Stimulated activated CD4-positive, alpha-beta T cell treated with anti-CD3 and anti-CD28 coated beads, Interleukin-12 subunit alpha, Interleukin-12 subunit beta, amount 100 ng/mL, for 24 hours (primary cell): ENCODE measurements at places on chromosomes 12 and 14.

DNA sequence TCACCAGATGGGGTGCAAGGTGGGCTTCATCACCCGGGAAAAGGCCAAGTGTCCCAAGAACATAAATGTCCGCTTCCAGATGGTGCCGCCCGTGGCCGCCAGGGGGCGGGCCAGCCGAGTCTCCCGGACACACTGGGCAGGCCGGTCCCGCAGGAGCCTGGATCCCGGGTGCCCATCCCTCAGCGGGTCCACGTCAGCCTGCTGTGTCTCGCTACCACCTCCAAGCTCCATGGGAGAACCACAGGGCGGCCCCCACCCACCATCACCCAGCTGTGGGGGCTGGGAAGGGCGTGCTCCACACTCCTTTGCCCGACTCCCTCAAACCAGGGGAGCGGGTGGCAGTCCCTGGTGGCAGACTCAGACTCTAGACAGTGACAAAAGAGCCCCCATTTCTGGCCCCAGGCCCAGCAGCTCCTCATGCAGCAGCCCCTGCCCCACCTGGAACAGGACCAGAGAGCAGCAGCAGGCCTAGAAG, 22.0 kb upstream of the NUDT14 start:
- peak; percentile 61 for DNase-seq

DNA sequence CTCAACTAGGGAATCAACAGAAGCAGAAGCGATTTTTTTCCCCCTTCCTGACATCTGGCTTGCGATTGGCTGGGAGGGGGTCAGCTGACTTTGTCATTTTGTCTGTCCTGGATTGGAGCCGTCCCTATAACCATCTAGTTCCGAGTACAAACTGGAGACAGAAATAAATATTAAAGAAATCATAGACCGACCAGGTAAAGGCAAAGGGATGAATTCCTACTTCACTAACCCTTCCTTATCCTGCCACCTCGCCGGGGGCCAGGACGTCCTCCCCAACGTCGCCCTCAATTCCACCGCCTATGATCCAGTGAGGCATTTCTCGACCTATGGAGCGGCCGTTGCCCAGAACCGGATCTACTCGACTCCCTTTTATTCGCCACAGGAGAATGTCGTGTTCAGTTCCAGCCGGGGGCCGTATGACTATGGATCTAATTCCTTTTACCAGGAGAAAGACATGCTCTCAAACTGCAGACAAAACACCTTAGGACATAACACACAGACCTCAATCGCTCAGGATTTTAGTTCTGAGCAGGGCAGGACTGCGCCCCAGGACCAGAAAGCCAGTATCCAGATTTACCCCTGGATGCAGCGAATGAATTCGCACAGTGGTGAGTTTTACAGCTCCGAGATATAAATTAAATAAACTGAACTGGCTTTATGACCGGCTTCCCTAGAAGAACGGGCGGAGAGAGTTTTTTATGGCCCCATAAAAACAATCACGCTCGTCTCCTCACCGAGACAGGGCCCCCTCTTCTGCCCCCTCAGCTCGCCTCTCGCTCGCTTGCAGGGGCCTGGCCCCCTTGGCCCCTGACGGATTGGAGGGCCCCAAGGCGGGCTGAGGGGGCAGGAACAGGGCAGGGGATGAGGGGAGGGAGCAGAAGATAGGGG, at the start of gene HOXC6:
Gene HOXC6 (plus strand): TSS at position 127 of the 888 bp plus-strand sequence. CDS start 82 bp downstream, at position 209.
- no peak for DNase-seq

GRCh38 chr14:76863724-76864407, 37.7 kb downstream of the LRRC74A start:
- DNase-seq, result no peak

DNA sequence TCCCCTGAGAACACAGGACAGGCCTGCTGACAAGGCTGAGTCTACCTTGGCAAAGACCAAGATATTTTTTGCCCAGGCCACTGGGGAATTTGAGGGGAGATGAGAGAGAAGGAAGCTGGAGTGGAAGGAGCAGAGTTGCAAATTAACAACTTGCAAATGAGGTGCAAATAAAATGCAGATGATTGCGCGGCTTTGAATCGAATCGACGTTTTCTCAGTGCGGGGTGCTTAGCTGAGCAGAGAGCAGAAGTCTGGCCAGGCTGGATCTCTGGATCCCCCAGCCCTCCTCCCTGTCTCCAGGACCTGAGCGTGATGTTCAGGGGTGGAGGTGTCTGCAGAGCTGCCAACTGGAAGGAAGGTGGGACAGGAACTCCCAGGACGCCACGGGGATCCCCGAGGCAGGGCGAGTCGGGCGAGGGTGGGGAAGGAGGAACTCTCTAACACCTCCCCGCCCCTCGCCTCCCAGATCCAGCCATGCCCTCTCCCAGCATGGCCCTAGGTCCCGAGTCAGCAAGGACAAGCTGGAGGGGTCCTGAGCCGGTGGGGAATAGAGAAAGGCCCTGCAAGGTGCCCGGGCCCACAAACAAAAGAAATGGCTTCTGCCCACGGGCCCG, 527 bp upstream of the CARMIL3 start:
- no peak for DNase-seq

GRCh38 chr12:49798934-49799333, 29.3 kb downstream of the NCKAP5L start:
- DNase-seq, result no peak

DNA sequence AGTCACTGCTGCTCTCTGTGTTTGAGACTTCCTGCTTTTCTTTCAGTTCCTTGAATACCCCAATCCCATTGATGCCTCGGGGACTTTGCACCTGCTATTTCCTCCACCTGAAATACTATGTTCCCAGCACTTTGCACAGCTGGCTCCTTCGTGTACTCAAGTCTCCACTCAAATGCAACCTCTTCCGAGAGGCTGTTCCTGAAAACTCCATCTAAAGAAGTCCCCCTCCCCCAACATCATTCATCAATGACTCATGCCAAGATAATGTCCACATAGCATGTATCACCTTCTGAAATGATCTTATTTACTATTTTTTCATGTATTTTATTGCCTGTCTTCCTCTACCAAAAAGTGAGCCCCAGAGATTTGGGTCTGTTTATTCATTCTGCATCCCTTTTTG, 48.6 kb downstream of the HSPB8 start:
- no peak for DNase-seq

DNA sequence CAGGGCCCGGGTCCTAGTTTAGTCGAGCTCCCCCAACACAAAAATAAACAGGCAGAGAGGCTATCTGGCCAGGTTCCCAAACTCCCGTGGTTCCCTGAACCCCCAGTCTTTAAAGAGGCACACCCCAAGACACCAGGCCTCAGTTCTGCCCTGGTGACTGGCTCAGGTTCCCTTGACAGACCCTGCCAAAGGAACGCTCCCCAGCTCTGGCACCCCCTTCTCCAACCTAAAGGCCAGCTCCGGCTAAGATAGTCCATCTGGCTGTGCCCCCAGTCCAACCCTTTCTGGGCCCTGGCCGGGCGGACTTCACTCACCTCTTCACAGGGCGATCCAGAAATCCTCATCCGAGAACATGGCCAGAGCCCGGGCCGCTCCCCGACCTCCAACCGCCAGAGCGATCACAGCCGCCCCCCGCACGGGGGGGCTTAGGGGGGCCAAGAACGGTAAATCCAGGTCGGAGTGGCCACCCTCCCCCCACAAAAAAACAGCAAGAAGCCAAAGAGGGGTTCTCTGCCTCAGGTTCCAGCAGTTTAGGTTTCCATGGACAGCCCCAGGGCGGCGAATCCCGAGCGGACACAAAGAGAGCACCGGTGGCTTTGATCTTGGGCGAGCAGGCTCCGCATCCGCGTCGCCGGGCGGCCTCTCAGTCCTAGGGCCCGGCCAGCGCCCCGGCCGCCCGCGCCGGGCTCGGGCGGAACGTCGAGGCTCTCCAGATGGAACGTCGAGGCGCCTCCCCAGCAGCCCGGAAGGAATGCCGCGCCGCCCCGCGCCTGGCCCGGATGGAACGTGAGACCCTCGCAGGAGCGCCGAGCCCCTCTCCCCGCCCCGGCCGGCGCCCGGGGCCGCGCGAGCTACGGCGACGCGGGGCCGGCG, 1.1 kb downstream of the KMT2D start:
- no peak for DNase-seq

GRCh38 chr12:88746386-88746785, 166.1 kb upstream of the KITLG start:
- DNase-seq, result no peak

- DNase-seq, result no peak
Observed at GRCh38 chr12:12011880-12012260, 58.9 kb upstream of the BCL2L14 start.

DNA sequence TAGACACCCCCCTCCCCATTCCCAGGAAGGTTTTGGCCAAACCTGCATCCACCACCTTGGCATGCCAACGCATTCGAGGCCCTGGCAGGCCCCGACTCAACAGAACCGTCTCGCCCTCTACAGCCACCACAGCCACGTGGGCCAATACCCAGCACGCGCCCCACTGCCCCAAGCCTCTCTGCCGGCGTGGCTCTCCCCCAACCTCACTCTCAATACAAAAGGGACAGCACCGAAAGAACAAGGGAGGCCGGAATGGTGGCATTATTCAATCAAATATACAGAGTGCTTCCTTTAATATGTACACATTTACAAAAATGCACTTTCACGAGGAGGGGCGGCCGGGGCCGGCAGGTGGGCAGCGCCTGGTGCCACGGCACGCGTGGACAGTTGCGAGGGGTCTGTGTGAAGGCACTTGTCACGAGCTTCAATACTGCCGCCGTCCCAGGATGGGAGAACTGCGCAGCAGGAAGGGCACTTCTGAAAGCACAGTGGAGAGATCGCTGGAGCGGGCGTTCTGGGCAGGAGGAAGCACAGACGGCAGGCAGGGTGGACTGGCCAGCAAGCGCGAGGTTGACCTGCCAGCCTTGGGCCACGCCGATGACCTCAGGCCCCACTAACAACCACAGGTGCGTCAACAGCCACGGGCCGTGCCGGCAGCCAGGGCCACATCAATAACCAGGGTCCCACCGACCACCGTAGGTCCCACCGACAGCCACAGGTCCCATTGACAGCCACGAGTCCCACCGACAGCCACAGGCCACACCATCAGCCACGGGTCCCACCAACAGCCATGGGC, 26.9 kb downstream of the JAG2 start:
- DNase-seq, result no peak

GRCh38 chr12:111222027-111222414, 146.9 kb downstream of the PHETA1 start:
- DNase-seq, result no peak

DNA sequence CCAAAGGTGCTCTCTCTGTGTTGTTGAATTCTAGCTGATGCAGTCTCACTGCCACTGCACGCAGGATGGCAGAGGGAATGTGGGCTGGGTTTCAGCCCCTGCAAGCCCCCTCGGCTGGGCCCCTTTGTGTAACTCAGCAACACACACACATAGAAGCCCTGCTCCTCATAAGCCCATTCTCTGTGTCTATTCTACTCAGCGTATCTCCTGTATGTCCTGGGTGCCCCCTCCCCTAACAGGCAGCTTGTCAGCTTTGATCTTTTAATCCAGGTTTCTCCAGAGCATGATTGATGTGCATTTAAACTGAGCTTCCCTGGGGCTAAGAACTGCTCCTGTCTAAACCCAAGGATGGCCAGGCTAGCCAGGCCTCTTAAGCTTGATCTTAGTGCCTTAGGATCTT, 43.0 kb downstream of the SRRM4 start:
- no peak for DNase-seq

DNA sequence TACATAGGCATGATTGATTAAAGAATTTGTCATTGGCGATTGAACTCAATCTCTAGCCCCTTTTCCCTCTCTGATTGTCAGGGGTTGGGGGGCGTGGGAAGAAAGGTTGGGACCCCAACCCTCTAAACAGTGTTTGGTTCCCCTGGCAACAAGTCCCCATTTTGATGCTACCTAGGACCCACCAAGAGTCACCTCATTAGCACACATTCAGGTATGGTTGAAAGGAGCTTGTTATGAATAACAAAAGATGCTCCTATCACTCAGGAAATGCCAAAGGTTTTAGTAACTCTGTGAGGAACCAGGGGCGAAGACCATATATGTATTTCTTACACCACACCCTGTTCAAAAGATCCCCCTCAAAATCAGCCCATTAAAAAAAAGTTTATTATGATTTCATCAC, 14.3 kb downstream of the RNF212B start:
- DNase-seq, result no peak

GRCh38 chr14:55146425-55146824, 17.4 kb downstream of the LGALS3 start:
- no peak for DNase-seq

- DNase-seq, result no peak
Observed at GRCh38 chr12:2044165-2044564, 8.6 kb upstream of the CACNA1C start.
